ENCODE measurements at places on chromosomes 12 and 14. TPM values are rescaled to one million over a fixed set of nuclear protein-coding genes. Genes with fewer than 3 reads are reported as not detected.

VSX2 gene
- total RNA-seq, result not detected

C1QL4 gene
- not detected for total RNA-seq

MSRB3 gene
- 15.7 TPM for total RNA-seq

BCL2L2 gene
- total RNA-seq, result 48.5 TPM

PRH2 gene
- not detected for total RNA-seq

CACNB3 gene
- 14.0 TPM for total RNA-seq

- H3K4me3 ChIP-seq, result peak overlapping the region; percentile 83
- no peak for DNase-seq
- H3K27ac ChIP-seq, result peak overlapping the region; percentile 93
- peaks cover 9% of the 10 kb centered on the region for H3K36me3 ChIP-seq
- H3K4me1 ChIP-seq, result no peaks in the 10 kb centered on the region
Observed at GRCh38 chr12:102061096-102061559, 663 bp downstream of the WASHC3 start.

DNA sequence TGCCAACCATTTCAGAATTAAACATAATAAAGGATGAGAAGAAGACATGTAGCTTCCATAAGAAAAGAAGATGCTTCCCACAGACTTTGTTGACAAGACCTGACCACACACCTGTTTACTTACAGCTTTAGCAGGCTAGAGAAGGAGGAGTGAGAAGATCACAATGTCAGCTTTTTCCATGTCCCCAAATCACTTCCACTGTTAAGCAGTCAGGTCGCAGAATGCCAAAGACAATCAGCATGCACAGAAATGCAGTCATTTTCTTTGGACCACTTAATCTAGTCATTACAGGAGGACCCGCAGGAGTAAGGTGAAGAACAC, 314.9 kb downstream of the SSPN start:
- H3K27ac ChIP-seq, result no peak overlapping the region
- H3K36me3 ChIP-seq, result no peaks in the 10 kb centered on the region
- DNase-seq, result no peak
- H3K4me3 ChIP-seq, result no peak overlapping the region
- H3K27me3 ChIP-seq, result no peaks in the 10 kb centered on the region

DNA sequence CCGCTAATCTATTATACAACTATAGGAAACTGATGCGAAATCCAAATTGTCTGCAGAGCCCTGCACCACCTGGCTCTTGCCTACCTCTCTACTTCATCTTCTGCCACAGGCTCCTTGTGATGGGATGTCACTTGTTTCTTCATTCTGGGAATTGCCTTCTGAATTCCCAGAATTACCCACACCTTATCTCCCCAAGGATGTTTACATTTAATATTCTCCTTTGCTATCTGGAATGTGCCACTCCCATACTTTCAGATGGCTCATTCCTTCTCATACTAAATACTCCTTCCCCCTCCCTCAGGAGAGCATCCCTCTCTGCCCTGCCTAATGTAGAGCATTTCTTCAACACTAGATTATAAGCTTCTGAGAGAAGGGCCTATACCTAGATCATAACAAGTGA, 573.1 kb downstream of the GALC start:
- no peak overlapping the region for H3K27ac ChIP-seq
- H3K4me3 ChIP-seq, result no peak overlapping the region
- no peak for DNase-seq
- H3K27me3 ChIP-seq, result no peaks in the 10 kb centered on the region
- H3K4me1 ChIP-seq, result no peaks in the 10 kb centered on the region
- H3K36me3 ChIP-seq, result no peaks in the 10 kb centered on the region

- H3K36me3 ChIP-seq, result no peaks in the 10 kb centered on the region
- no peak overlapping the region for H3K27ac ChIP-seq
- DNase-seq, result no peak
- no peaks in the 10 kb centered on the region for H3K4me1 ChIP-seq
- no peak overlapping the region for H3K4me3 ChIP-seq
Observed at GRCh38 chr12:45336762-45337596, 121.1 kb downstream of the ANO6 start.

DNA sequence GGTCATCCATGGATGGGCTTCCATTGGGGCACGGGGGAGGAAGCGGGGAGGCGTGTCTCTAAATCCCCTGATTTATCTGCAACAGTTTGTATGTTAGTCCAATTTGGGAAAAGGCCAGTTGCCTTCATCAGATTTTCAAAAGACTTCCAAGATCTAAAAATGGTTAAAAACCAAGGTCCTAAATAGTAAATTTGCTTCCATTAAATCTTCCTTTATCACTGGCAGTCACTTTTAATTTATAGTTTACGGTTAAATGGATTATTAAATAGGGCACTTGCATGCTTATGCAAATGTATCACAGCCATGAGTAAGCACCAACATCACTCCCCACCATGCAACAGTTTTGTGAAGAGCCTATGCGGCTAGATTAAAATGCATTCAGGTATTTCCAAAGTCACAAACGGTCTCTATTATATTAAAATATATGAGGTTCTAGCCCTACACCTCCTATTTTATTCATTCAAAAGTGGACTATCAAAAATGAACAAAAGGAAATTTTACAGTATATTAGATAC, 108.2 kb upstream of the GPHB5 start:
- no peak for DNase-seq
- no peak overlapping the region for H3K27ac ChIP-seq
- H3K4me3 ChIP-seq, result no peak overlapping the region

DNA sequence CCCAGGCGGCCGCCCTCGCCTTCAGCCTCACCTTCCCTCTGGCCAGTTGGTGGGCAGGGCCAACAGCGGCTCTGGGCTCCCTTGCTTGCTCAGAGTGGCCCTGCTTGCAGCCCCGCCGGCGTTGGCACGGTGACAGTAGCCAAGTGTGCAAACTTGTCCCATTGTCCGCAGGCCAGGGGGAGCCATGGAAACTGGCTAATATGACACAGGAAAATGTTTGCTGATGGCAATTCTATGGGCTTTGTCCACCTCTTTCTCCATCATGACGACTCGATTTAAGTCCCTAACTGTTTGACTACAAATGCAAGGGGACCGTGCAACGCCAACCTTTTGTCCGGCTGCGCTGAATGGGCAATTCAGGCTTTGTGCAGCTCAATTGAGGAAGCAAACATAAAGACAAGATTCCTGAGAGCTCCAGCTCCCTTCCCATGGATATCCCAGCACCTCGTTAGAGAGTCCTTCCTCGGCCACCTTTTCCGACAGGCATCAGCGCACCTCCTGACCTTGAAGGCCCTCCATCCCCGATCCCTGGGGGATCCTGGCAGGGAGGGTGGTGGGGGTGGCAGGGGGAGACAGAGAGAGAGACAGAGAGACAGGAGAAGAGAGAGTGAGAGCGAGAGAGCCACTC, 785 bp upstream of the FAM181A start:
- no peak overlapping the region for H3K27ac ChIP-seq
- no peaks in the 10 kb centered on the region for H3K4me1 ChIP-seq
- H3K36me3 ChIP-seq, result no peaks in the 10 kb centered on the region
- no peak overlapping the region for H3K4me3 ChIP-seq
- peak; percentile 81 for DNase-seq
- no peaks in the 10 kb centered on the region for H3K27me3 ChIP-seq

Data from upper lobe of left lung (tissue), 6 donors.